ENCODE measurements at places on chromosomes 6 and 20.

DNA sequence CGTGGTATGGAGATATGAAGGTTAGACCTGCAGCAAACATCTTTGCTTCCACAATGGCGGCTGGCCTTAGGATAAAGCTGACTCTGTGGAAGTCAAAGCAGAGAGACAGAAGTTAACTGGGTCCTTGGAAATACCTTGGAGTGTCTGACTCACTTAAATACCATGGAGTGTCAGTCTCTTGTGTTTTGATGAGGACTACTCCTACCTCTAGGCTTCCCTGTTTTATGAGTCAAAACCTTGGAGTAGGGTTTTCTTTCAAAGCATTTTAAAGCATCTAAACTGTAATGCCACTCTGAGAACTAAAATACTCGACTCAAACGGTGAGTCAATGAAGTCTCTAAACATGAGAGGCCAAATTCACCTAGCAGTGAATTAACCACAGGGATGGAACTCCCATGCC is 329.1 kb downstream of the SAMD5 start:
- no peak for DNase-seq

GRCh38 chr20:37918035-37918434 is 15.1 kb downstream of the VSTM2L start:
- DNase-seq: no peak

DNA sequence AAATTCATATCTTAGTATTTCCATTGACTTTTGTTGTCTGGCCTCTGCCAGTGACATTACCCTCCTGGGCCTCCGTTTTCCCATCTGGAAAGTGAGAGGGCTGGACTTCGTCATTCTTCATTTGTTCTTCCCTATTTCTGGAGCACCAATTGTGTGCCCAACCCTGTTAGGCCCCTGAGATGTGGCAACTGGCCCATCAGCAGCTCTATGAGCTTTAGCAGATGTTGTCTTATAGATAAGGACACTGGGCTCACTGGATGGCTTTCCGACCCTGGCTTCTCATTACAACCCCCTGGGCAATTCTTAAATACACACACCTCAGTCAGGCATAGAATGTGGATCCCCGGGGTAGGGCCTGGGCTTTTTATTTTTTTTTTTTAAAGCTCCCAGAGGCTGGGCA is 14.7 kb downstream of the PABPC1L start:
- no peak for DNase-seq

GRCh38 chr20:13865791-13866351 is 81.0 kb downstream of the NDUFAF5 start:
- DNase-seq: no peak

DNA sequence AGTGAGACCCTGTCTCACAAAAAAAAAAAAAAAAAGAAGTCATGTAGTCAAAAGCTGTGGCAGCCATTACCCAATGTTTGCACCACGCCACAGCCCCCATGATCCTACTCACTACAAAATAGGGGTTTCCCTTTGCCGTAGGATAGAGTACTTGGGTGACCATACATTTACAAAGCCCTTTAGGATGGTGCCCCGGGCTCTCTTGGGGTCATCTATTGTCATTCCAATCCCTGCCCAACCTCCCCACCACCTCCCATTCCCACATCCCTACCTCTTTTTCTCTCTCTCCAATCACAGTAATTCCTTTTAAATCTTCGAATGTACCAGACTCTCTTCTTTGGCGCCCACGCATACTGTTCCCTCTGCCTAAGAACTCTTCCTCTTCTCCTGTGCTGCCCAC is 74.6 kb downstream of the KIAA0319 start:
- no peak for DNase-seq

DNA sequence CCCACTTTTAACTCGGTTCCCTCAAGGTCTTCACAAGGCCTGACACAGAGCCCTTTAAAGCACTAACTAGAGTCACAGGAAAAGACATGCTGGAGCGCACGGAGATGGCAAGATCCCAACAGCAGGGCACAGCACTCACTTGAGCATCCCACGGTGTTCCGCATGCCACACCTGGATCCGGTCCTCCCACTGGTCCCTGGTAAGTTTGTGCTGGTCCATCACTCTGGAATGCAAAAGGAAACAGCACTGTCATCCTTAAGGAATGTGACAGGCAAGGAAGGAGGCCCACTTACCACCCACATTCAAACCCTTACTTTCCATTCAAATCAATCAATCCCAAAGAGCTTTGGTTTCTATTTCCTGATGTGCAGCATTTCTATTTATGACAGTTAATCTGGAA is 34.7 kb downstream of the EZR start:
- no peak for DNase-seq

GRCh38 chr6:131781687-131782086 is 26.1 kb upstream of the ENPP1 start:
- DNase-seq: no peak

DNA sequence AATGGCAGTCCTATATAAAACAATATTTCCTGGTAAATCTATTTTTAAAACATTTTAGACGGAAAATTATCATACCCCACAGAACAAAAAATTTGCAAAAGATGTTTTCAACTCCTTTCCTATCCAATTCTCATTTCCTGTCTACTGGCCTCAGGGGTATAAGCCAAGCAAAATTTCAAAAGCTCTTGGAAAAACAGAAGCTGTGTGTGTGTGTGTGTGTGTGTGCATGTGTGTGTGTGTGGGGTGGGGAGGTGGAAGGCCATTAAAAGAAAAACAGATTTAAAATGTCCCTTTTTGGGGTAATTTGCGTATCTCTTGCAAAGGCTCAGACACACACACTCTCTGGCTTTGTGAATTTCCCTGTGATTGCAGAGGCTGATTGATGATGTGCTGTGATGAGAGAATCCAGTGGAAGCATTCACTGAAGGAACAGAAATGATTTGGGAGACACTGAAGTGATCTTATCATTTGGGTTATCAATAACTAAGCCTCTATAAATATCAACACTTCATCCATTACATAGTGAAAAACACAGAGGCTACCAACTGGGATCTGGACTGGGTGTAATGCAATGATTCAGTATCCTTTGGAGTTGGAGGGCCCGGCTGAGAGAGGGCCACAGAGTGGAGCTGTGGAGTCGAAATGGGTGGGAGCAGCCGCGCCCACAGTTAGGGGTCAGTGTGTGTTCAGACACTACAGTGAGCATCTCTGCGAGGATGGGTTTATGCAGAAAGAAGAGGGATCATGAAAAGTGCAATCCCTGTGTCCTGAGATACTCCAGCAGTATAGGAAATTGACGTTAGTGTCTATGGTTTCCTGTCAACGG is 106.8 kb upstream of the PREP start:
- no peak for DNase-seq

GRCh38 chr6:169839029-169839481 is 87.6 kb downstream of the ERMARD start:
- DNase-seq: no peak

- DNase-seq: no peak
These were observed at the start of gene OPRL1 for GRCh38 chr20:64080013-64080812. OPRL1 (plus strand) TSS chr20:64080082; CDS start chr20:64092721, 12,639 bp downstream.

DNA sequence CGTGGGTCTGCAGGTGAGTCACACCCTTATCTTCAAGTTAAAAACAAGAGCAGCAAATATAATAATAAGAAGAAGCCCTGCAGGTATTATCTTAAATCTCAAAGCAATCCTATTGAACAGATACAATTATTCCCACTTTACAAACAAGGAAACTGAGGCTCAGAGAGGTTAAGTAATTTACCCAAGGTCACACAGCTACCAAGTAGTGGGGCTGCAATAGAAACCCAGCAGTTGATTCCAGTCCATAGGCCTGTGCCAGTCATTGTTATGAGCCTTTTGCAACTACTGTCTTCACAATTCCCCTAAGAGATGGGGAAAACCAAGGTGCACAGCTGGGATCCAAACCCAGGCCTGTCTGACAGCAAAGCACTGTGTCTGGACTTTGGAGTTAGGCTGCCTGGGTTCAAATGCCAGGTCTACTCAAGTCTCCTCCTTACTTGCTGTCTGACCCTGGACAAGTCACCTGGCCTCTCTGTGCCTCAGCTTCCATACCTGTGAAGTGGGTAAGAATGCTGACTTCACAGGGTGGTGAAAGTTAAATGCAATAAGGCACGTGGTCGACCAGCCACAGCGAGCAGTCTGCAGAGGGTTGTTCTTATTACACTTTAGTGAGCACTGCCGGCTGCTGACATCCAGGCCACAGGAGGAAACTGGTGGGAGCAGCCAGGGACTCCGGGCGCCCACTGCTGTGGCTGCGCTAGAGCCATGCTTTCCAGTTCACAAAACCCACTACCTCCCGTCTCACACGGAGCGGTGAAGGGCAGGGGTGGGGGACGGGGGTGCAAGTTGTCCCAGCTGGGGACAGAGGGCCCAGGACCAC is 6.1 kb downstream of the MYL9 start:
- no peak for DNase-seq

- DNase-seq: no peak
These were observed 1.0 kb upstream of the LY6G6D start for GRCh38 chr6:31713991-31714684.

DNA sequence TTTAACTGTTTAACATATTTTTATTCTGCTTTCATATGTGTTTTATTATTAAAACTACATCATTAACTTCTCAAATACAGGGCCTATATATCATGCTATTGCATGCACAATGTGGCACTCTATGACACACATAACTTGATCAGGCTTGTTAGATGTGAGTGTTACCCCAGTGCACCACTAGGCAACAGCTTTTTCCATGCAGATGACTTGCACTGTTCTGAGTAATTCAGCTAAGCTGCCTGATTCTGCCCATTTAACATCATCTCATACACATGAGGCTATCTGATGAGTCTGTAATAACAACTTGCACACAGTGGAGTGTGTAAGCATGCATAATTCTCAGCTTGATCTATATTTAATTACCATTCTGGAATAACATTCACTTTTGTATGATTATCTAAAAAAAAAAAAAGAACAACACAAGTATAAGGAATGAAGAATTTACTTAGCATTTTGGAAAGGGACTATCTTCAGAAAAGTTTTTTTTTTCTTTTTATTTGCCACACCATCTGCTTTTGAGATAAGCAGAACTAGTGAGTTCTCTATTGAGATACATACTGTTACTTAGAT is 83.1 kb downstream of the GRM1 start:
- no peak for DNase-seq

DNA sequence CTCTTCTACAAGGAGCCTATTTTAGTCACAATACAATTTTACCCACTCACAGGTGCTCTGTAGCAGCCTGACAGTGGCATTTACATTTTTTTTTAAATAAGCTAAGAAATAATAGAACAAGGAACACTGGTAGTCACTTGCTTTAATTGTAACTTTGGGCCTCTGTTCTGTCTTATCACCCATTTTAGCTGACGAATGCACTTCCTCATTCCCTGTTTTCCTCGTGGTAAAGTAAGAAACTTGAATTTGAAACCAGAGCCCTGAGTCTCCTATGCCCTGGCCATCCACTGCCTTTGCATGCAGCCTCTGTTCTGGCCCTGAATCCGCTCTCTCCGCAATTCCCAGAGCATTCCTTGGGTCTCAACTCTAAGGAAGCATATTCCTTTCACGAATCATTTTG is 550.6 kb downstream of the PTPRT start:
- DNase-seq: no peak

DNA sequence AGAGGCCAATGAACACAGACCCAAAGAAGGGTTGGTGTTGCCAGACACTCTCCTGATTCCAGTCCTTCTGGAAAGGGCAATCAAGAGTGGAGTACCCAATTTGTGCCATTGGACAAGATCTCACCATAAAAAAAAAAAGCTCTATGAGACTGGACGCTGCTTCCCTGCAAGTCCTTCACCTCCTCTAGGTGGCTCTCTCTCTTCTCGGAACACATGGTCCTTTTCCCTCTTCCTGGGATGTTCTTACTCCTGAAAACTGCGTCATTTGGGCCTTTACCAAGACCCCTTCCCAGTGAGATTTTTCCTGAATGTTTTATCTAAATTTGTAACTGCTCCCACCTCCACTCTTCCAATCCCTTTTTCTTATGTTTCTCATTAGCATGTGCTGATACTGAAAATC is 280.8 kb downstream of the FOXA2 start:
- no peak for DNase-seq
